ENCODE measurements at places on chromosomes 12 and 14.

DNA sequence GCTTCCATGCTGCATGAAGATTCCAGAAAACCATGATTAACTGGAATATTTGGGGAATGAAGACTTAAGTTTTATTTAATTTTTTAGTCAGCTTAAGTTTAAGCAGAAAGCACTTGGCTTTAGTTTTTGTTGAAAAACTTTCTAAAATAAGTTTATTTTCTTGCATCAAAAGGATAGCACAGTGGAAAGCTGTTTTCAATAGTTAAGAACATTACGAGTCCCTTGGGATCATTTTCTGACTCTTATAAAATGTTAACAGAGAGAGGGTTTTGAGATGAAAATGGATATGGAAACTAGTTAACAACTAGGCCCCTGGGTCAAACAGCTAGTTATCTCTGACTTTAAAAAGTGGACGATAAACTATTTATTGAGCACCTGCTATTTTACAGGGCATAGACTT lies 181.9 kb upstream of the SLC38A2 start:
- DNase-seq = no peak

DNA sequence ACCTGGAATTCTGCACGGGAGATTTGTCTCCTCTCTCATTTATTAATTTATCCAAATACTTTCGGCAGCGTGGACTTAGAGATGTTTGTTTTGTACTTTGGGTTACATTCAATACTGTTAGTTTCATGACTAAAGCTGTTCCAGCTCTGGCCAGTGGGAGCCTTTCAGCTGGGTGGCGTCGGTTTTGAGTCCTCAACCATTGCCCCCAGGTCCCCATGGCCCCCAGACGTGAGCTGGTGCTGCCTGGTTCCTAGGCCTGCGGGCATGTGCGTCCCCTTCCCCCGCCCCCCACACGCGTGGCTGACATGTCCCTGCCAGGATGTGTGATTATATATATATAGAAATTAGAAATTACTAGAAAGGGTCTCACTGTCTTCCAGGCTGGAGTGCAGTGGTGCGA lies 48.2 kb downstream of the KIF26A start:
- no peak for DNase-seq

DNA sequence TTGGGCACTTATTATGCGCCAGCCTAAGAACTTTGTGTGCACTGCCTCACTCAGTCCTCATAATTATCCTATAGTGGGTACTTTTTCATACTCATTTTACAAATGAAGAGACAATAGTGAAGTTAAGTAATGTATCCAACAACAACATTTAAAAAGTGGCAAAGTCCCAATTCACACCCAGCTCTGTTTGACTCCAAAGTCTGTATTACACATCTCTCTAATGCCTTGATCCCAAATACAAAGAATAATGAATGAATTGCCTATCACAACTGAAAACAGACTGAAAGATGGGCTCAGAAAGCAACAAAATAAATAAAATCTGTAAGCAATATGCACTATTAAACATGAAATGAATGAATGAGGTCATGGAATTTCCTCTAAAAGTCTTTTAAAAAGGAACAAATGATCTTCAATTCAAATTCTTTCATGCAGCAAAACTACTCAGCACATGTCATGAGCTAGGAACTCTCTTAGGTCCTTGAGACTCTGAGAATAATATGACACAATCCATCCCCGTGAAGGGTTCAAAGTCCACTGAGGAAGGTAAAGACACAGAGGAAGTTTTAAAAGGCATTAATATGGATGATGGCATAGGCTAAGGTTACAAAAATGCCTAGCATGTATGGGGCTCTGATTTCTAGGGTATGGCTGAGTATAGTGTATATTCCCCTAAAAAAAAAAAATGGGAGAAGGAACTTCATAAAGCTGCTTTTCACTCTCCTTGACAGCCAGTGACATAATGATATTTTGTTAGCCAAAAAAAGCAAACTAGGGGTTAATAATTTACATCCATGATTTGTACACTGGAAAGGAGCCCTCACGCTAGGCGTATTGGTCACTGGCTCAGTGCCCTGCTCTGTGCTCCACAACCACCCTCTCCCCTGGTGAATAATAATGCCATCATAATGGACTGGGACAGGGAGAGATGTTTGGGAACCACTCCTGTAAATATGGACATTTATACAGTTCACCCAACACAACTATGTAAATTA lies 103.4 kb downstream of the SLC2A13 start:
- no peak for DNase-seq

- DNase-seq = no peak
Measured at GRCh38 chr14:61227884-61228591, 53.1 kb downstream of the TMEM30B start.

DNA sequence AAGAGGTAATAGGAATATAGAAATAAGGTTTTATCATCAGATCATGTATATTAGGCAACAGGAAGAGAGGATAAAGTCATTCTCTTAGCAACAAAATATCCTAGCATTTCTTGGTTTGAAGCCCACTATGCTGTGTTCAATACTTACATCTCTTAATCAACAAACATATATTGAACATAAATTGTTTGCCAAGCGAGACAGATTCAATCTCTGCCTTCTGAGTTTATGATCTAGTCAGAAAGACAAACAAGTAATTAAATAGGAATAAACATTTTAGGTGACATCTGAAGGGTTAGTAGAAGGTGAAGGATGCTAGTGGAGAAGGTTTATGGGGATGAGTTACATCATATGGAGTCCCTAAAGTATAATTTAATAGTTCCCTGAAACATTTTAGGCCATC lies 54.8 kb downstream of the PPHLN1 start:
- DNase-seq = no peak

- no peak for DNase-seq
Measured at GRCh38 chr12:102730996-102731395, 186.0 kb downstream of the PAH start.

DNA sequence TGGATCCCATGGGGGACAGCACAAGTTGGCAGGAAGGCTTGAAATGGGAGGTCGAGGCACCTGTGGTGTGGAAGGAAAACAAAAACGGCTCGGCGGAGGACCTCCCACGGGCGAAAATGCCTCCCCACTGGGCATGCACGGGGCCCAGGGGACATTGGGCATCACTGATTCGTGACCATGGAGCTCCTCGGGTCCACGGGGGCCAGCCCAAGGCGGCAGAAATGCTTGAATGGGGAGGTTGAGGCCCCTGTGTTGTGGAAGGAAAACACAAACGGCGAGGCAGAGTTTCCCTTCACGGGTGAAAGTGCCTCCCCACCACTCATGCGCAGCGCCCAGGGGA lies 376.0 kb downstream of the ALG10 start:
- DNase-seq = no peak

GRCh38 chr12:109014984-109015765 lies 5.7 kb downstream of the SVOP start:
- no peak for DNase-seq

GRCh38 chr14:38056270-38056669 lies 151.4 kb upstream of the SSTR1 start:
- DNase-seq = no peak

All from activated naive CD8-positive, alpha-beta T cell treated with anti-CD3 and anti-CD28 coated beads, Interleukin-2, amount 50 U/mL, for 16 hours (primary cell).